ENCODE measurements at places on chromosomes 1 and 21.

GRCh38 chr1:83029916-83030315 lies 969.0 kb downstream of the TTLL7 start:
- no peak for DNase-seq

DNA sequence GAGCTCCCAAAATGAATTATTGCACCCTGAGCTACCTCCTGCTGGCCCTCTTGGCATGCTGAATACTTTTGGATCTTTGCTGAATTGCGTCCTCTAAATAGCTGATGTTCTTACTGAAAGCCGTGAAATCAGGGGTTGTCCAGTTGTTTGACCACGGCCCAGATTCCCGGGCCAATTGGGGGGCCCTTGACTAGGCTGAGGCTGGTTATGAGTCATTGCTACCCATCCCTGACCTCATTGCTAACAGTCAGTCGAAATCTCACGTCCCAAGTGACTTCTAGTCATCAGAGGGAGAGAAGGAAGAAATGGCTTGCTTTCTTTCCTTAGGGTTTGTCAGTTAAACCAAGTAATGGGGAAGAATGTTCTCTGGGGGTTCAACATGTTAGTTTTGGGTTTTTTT lies 37.4 kb downstream of the SMYD2 start:
- no peak for DNase-seq

GRCh38 chr1:27126391-27126790 lies 28.5 kb downstream of the SLC9A1 start:
- DNase-seq, result no peak

- no peak for DNase-seq
Observed at GRCh38 chr1:44314452-44314851, 40.6 kb downstream of the ERI3 start.

GRCh38 chr1:3275471-3276340 lies 178.8 kb upstream of the ARHGEF16 start:
- DNase-seq, result no peak

DNA sequence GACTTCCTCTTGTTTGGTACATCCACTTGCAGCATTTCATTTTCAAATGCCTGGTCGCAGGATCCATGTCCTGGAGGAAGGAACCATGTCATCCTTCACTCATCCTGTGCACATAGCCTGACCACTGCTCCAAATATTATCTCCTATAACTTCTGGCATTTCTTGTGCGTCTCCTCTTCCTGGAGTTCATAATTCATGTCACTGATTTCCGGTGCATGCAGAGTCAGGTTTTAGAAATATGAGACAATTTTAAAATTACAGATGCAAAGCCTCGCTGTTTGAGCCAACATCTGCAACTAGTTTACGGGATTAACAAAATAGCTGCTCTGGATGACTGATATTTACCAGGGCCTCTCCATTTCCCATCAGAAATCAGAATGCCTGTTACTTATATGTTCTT lies 268.1 kb downstream of the DNM3 start:
- no peak for DNase-seq

DNA sequence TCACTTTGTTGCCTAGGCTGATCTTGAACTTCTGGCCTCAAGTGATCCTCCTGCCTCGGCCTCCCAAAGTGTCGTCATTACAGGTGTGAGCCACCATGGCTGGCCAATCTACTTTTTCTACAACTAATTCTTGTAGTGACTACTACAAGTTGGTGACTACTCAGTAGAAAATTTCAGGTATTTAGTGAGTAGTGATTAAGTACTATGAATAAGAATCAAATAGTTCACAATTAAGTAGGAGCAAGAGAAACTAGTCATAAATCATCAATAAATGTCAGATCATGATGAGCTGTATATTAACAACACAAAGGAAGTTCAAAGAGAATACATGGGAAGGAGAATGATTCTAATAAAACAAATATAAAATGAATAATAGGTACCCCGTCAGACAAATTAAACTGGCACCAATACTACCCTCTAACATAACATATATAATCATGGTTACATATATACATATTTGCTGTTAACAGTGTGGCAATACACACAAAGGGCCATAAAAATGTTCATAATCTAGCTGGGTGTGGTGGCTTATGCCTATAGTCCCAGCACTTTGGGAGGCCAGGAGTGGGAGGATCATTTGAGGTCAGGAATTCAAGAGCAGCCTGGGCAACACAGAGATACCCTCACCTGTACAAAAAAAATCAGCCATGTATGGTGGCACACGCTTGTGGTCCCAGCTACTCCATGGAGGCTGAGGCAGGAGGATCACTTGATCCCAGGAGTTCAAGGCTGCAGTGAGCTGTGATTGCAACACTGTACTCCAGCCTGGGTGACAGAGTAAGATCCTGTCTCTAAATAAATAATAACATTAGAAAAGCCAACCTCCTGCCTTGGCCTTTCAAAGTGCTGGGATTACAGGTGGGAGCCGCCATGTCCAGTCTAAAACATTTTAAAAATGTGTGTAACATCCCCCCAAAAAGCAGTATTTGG lies 19.1 kb downstream of the YY1AP1 start:
- no peak for DNase-seq

DNA sequence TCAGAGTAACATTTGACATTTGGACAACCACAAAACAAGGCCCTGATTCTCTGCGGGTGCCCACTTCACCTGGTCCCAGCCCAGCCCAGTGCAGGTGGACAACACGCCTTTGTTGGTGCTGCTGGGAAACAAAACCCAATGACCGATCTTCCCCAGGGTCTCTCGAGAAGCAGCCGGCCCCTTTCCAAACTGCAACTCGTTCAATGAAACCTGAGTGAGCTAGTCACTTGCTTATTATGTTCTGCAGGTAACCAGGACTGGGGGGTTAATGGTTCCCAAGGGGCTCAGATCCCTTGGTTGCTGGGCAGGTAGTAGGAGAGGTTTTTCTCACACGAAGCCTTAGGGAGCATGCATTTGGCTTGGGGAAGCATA lies 42.9 kb downstream of the ABCG1 start:
- DNase-seq, result no peak

DNA sequence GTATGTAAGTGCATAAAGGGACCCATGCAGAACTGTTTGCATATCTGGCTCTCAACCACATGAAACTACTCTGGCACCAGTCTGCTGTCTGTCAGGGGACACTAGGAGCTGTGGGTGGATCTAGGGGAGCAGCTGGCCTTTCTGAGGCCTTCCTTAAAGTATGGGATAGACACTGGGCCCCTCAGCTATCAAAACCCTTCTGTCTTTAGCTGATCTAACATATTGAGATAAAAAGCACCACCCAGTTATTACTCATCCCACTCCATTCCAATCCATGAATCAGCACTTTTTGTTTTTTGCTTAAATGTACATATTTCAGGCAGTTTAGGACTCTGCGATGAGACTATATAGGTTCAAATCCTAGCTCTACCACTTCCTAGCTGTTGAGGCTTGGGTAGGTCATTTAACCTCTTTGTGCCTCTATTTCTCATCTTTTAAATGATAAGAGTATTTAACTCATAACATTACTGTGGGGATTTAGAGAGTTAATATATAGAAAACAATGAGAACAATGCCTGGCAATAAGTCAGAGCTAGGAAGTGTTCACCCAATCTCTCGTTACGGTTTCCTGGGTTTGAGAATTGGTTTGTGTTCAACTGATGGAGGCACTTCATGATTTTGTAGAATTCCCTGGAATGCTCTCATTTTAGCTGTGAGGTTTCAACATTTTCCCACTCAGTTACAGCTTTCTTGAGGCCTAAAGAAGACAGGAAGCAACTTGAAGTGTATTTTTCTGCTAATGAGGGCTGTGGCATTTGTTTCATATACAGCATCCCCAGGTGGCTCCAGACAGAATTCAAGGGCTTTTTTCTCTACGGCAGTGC lies 68.9 kb downstream of the LRIG2 start:
- DNase-seq, result no peak

- no peak for DNase-seq
Observed at GRCh38 chr1:200115532-200115931, 88.0 kb downstream of the NR5A2 start.

DNA sequence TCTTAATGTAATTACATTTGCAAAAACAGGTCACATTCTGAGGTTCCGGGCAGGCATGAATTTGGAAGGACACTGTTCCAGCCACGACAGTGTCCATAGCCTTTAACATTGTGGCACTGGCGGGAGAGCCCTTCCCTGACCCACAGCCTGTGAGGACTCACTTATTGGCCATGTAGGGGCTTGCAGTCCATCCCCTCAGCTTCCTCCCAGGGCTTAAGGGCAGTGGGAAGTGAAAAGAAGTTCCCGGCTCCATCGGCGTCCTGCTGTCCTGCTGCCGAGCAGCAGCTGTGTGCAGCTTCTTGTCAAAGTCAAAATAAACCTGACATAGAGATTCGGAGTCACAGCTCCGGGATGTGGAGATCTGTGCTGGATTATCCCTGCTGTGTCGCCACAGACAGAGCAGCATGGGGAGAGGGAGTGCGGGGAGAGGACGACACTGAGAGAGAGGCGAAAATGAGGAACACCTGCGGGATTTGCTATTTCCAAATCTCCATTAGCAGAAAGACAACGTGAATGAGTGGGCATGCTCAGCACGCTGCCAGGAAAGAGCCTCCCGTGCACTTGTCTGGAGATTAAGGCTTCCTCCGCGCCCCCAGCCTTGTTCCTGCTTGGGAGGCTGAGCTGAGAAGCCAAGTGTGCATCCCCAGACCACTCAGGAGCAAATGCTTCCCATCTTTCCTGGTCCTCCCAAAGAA lies 260.3 kb downstream of the ASTN1 start:
- DNase-seq, result no peak

DNA sequence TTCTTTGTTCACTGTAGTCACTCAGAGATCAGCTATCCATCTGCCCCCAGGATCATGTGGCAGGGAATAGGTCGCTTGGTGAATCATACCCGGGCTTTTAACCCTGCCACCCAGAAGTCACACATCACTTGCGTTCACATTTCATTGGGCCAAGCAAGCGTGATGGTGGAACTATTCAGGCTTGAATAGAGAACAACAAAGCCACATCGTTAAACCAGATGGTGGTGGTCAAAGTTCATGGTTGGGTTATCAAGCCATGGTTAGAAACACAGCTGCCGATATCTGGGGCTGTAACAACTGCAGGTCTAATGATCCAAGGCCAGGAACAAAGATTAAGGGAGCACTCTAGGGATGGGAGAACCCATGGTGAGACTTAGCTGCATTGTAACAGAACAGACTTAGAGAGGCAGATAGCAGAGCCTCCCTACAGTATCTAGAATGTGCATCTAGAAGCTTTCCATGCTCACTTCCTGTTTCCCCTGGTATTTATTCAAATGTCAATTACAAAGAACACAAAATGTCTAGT lies 40.0 kb upstream of the PTPRC start:
- peak; percentile 66 for DNase-seq

- DNase-seq, result peak; percentile 2
Observed at GRCh38 chr1:232218955-232219865, 410.7 kb downstream of the SIPA1L2 start.

DNA sequence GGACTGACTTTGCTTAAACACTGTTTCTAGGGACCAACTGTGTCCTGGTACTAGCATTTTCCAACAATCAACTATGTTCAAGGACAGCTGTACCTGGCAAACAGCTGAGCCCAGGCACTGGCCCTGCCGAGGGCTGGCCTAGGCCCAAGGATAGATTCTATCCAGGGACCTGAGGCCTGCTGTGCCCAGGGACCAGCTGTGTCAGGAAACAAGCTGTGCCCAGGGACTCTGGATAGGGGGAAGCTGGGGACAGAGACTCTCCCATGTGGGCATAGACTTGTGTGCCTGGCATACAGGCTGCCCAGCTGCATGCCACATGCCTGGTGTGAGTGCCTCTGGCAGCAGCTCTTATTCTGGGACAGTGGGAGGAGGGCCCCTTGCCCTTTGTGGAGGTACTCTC lies 38.1 kb upstream of the POU3F1 start:
- peak; percentile 35 for DNase-seq

- DNase-seq, result no peak
Observed at GRCh38 chr1:105779727-105780126, 1276.7 kb upstream of the PRMT6 start.

DNA sequence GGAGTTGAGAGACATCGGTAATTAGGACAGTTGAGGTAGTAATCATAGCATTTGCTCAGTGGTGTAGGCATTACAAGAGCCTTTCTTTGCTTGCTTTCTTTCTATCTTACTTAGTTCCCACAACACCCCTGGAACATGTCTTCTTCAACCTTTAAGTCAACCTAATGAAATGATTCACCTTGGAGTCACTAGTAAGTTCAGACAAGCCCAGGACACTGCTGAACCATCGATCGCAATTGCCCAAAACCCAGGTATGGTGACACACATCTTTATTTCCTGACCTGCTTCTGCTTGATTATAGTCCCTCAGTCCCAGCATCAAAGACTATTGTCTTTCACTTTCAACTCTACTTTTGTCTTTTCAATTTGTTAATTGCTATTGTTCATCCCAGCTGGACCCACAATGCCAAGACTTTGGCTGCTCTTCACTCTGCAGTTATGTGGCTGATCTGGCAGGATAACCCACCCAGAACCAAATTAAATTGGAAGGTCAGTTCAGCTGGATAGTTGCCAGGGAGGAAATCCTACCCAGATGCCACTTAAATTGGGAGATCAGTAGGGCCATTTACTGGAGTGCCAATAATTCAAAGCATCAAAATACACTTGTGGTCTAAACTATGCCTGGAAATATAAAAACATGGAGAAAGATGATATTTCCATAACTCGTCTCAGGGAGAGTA lies 272.9 kb downstream of the RWDD3 start:
- DNase-seq, result no peak

DNA sequence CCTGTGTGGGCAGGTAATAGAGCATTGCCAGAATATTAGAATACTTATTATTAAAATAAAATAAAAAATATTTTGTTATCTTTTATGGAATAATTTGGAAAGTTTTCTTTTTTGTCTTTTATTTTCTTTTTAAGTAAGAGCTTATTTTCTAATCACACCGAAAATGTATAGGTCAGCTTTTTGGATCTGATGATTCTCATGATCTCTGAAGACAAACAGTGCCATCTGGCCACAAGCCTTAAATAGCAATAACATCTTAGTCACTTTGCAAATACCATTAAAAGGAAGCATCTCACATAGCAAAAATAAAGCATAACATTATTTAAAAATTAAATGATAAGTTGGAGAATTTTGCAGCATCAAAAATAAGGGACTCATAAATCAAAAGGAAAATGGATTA lies 213.8 kb downstream of the PLA2G4A start:
- DNase-seq, result no peak

- no peak for DNase-seq
Observed at GRCh38 chr1:10424034-10424433, 6.2 kb upstream of the CENPS start.

DNA sequence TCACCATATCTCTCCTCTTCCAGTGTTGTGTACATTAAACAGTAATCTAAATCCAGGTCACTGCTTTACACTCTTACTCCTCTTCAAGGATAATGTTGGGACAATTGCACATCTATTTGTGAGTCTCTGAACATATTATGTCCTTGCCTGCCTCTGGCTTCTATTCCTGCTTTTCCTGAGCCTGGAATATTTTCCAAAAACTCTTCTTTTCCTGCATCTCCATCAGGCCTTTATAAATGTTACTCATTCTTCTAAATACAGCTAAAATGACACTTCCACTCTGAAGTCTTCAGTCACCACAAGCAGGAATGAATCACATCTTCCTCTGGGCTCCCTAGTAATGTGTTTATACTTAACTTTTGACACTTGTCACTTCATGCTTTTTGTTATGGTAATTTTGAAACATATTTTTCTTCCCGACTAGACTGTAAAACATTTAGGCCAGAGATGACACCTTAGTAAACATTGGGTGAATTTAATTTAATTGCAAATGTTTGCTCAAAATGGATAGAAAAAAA lies 396.0 kb downstream of the LRRIQ3 start:
- no peak for DNase-seq
